ENCODE measurements at places on chromosomes 5 and 9.

- no peak for DNase-seq
These were observed 2.1 kb upstream of the HMGCS1 start for GRCh38 chr5:43315263-43315662.

DNA sequence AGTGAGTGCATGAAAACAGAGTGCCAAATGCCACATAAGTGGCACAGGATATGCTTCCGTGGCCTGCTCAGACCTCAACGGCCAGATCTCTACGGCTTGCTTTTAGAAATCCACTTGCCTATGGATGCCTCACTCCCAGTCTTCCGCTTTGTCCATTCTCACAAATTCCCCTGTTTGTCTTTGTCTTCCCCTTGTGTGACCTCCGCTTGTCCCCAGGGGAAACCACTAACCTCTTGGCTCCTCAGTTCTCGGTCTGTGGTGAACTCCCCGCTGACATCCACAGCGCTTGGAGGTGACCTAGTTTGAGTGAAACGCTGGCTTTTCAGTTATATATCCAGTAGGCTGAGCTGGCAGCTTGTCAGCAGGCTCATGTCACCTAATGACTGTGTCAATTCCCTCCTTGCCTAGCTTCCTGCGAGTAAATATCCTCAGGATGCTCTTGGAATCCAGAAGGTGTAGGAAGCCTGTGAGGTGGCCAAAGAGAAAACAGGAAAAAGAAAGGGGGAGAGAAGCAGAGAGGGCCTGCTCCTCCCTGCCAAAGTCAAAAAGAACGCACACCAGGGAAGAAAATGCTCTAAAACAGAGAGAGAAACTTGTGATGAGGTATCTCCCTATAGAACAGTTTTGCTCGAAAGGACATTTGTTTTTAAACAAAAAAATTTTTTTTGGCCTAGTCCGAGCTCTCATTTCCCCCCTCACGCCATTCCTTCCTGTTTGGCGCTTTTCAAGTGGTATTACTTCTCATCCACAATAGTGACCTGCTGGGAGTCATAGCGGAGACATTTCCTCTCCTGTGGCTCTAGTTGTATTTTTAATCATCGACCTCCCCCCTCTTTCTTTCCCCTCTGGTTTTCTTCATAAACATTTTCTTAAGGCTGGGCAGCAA lies 101.6 kb upstream of the SPRY4 start:
- DNase-seq = no peak

- DNase-seq = no peak
These were observed 28.1 kb downstream of the SMARCA2 start for GRCh38 chr9:2043243-2043642.

DNA sequence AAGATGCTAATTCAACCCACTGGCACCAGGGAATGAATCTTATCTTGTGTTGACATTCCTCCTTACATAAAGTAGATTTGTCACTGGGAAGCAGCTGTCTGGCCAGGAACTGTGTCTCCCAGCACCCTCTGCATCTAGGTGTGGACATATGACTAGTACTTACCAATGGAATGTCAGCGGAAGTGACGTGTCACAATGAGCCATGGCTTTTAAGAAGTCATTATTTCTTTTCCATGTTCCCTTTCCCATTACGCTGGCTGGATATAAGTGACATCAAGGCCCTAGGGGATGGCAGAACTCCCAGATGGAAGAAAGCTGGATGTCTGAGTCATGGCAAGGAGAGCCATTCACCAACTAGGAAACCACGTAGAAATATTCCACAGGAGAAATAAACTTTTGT lies 84.7 kb upstream of the MAST4 start:
- DNase-seq = no peak

DNA sequence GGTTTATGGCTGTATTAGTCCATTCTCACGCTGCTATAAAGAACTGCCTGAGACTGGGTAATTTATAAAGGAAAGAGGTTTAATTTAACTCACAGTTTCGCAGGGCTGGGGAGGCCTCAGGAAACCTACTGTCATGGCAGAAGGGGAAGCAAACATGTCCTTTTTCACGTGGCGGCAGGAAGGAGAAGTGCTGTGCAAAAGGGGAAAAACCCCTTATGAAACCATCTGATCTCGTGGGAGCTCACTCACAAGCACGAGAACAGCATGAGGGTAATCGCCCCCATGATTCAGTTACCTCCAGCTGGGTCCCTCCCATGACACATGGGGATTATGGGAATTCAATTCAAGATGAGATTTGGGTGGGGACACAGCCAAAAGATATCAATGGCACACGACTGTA lies 13.9 kb downstream of the LRRC70 start:
- no peak for DNase-seq

DNA sequence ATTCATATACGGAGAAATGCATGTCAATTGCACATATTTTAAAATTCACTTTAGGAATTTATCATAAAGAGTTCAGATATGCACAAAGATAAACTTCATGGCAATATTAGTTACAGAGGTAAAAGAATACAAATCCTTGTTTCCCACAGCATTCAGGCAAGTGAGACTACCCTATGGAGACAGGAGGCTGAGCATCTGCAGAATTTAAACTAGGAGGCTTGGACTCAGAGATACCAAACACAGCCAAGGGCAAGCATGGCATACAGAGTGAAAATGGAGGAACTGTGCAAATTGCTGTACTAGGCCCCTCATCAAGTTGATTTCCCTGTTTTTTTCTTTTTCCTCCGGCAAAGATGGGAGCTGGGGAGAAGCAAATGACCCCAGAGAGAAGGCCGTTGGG lies 94.2 kb downstream of the SLC24A2 start:
- DNase-seq = no peak

- peak; percentile 76 for DNase-seq
These were observed at the start of gene IL31RA for GRCh38 chr5:55850839-55851674. IL31RA (plus strand) TSS chr5:55851357; CDS start chr5:55851571, 214 bp downstream.

- no peak for DNase-seq
These were observed 35.3 kb upstream of the RNF20 start for GRCh38 chr9:101498323-101498722.

GRCh38 chr5:75935572-75935971 lies 147.6 kb upstream of the SV2C start:
- DNase-seq = no peak

- no peak for DNase-seq
These were observed 46.3 kb upstream of the BARHL1 start for GRCh38 chr9:132536124-132536523.

GRCh38 chr5:161372682-161373344 lies 173.7 kb downstream of the GABRB2 start:
- DNase-seq = no peak

- DNase-seq = no peak
These were observed 65.9 kb downstream of the RGS3 start for GRCh38 chr9:113529336-113530009.

DNA sequence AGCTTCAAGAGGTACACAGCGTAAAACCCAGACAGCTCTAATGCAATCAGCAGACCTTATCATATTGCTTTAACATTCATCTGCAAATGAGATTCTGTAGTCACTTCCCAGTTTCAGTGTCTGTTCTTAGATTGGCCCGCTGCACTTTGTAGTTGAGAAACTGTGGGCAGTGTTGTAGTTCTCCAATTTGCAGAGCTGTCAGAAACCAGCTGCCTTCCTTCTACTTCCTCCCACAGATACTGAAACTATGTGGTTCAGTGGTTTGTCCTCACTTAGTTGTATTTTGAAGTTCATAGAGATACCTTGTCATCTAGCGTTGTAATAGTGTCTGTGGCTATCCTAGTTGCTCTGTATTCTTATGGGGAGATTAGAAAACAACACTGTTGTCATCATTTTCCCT lies 39.6 kb upstream of the TRIM36 start:
- DNase-seq = no peak

GRCh38 chr5:175467983-175468690 lies 10.2 kb upstream of the SFXN1 start:
- no peak for DNase-seq

DNA sequence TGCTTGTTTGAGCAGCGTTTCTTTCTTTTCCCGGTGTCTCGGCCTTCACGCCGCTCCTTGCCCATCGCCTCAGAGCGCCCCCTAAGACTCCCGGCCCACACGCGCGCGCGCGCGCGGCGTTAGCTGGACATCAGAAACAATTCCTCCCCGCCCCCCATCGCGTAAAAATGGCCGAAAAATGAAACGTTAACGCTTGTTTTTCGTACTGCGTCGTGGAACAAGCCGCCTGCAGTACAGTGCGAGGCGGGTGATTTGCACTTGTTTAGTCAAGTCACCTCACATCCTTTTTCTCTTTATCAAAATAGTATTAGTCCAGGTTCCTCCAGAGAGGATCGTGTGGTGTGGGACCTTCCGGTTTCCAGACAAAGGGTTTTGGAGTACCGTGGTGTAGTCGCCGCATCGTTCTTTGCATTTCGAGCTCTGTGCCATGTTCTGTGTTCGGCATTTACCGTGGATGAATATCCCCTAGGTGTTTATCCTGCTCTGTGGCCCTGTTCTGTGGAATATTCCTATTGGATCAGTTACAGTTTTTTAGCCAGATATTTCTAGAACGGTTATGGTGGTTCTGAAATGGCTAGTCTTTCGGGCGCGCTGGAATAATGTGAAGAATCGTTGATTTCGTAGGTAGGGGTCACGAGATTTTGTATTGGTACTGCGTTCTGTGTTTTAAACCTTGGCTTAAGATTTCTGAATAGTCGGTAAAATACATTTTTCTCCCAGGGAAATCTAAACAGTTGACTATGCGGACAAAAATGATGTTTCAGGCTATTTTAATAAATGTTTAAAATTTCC lies 1.0 kb downstream of the MATR3 start:
- DNase-seq = peak; percentile 58

DNA sequence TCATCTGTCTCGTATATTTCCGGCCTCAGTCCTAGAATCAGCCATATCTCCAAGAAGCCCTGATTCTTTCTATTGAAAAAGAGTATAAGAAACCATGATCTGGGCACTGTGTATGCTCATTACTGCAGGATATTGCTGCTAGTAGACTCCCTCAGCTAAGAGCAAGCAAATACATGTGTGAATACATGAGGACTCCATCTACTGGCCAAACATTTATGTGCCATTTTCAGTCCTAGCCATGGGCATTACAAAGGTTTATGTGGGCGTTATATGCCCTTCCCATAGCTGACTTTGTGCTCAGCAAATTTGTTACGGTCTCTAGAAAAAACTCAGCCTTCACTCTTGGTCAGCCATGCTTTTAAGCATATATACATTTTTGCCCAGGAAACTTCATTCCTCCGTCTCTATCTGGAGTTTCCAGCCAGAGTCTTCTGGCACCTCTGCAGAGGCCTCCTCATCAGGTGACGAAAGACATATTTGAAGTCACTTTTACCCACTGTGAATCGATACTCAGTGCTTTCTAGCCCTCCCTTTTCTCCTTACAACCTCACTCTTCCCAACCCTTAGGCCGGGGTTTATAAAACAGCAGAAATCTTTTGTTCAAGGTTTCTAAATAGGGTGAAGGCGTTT lies 1495.6 kb upstream of the CDH6 start:
- DNase-seq = no peak

- DNase-seq = no peak
These were observed 55.1 kb upstream of the NRARP start for GRCh38 chr9:137357166-137357565.

GRCh38 chr5:172973127-172973916 lies 10.2 kb upstream of the ATP6V0E1 start:
- peak; percentile 40 for DNase-seq

DNA sequence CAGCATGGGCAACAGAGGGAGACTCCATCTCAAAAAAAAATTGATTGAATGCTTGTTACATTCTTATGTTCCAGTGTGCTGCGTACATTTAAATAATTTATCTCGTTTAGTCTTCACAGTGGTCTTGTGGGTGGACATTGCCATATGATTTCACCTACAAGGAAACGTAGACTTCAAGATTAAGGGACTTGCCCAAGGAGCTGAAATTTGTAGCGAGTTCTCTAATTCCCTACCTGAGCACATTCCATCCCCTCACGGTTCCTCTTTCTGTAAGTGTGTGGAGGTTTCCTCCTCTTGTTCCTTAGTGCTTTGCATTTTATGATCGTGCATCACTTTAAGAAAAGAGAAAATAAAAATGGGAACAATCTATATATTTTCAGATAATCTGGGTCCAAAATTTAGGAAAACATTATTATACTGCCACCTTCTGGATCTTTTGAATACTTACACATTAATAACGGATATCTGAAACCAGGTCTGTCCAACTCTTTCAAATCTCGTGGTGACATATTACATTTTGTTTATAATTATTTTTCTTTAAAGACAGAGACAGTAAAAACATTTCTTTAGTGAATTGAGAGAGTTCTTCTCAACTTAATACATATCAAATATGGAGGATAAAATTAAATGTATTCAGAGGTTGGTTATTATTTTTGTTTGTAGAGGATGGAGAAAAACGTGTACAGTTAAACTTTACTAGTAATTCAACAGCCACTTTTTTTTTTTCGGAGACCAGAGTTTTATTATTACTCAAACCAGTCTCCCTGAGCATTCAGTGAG lies 29.9 kb upstream of the C7 start:
- no peak for DNase-seq

GRCh38 chr5:66742896-66743247 lies 146.7 kb downstream of the MAST4 start:
- no peak for DNase-seq

- DNase-seq = no peak
These were observed 35.8 kb upstream of the GLIS3 start for GRCh38 chr9:4335631-4336030.

GRCh38 chr5:154652746-154653417 lies 102.3 kb upstream of the LARP1 start:
- DNase-seq = no peak

DNA sequence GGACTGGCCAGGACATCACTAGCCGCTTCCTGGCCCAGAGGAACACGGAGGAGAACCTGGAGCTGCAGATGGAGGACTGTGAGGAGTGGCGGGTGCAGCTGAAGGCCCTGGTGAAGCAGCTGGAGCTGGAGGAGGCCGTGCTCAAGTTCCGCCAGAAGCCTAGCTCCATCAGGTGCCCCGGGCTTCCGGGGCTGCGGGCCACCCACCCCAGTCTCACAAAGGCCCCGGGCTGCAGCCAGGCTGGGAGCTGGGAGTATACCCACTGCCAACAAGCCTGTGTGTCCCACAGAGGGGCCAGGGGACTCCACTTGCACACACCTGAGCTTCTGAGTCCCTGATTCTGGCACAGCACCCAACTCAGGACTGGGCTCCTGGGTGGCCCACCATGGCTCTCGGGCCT lies 1.7 kb upstream of the RABL6 start:
- no peak for DNase-seq

- peak; percentile 12 for DNase-seq
These were observed 389.1 kb downstream of the GADD45G start for GRCh38 chr9:89993678-89994630.

- DNase-seq = no peak
These were observed at the start of gene SPINK1 for GRCh38 chr5:147831465-147831864. SPINK1 (minus strand) TSS chr5:147831671; CDS start chr5:147831577, 94 bp downstream.
